ENCODE measurements at places on chromosomes 6 and 20. TPM values are rescaled to one million over a fixed set of nuclear protein-coding genes. Genes with fewer than 3 reads are reported as not detected.

TMEM14A gene
- total RNA-seq: 91.0 TPM

PGC gene
- total RNA-seq: not detected

OPN5 gene
- total RNA-seq: not detected

XKR7 gene
- not detected for total RNA-seq

MEP1A gene
- total RNA-seq: 1.0 TPM

RAB44 gene
- not detected for total RNA-seq

HNF4A gene
- not detected for total RNA-seq

- no peak overlapping the region for H3K4me3 ChIP-seq
- H3K27ac ChIP-seq: no peak overlapping the region
- H3K36me3 ChIP-seq: no peaks in the 10 kb centered on the region
Observed at GRCh38 chr20:14951105-14951504, 613.7 kb upstream of the FLRT3 start.

DNA sequence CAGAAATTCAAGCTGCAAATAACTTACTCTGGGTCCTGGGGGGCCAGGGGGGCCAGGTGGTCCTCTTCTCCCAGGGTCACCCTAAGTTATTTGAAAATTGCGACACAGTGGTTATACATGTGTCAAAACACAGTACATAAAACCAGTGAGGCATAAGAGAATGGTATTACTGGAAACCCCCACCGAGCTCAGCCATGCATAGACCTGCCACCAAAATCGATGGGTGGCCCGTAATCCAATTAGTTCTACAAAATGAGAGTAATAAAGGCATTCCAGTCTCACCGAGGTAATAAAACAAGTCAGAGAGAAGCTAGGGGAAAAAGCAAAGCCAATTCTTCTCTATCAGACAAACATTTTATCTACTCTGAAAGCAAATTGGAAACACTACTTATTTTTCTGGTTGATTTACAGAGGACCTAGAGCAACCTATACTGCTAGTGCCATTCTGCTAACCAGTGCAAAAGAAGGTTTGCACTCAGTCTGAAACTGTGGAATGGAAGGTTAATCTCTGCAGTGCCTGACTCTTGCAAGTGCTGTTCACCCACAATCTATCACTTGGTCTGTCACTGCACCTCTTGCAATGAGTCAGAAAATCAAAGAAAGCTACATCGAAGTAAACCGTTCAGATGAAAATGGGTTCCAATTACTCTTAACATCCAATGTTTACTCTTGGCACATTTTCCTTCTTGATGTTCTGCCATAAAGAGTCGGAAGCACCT lies 32.4 kb downstream of the COL9A1 start:
- no peak overlapping the region for H3K27ac ChIP-seq
- H3K4me3 ChIP-seq: no peak overlapping the region
- H3K27me3 ChIP-seq: no peaks in the 10 kb centered on the region
- DNase-seq: no peak

GRCh38 chr6:96458771-96459170 lies 62.8 kb upstream of the UFL1 start:
- no peaks in the 10 kb centered on the region for H3K36me3 ChIP-seq
- DNase-seq: no peak
- H3K4me3 ChIP-seq: no peak overlapping the region
- no peaks in the 10 kb centered on the region for H3K4me1 ChIP-seq
- H3K27ac ChIP-seq: no peak overlapping the region

- no peaks in the 10 kb centered on the region for H3K36me3 ChIP-seq
- no peak overlapping the region for H3K27ac ChIP-seq
Observed at GRCh38 chr20:24149881-24150307, 161.3 kb upstream of the GGTLC1 start.

- no peaks in the 10 kb centered on the region for H3K36me3 ChIP-seq
- DNase-seq: peak; percentile 98
- peaks cover 39% of the 10 kb centered on the region for H3K4me1 ChIP-seq
- H3K27me3 ChIP-seq: no peaks in the 10 kb centered on the region
- peak overlapping the region; percentile 99 for H3K27ac ChIP-seq
Observed at GRCh38 chr6:32195902-32196681, 3.6 kb upstream of the GPSM3 start.

DNA sequence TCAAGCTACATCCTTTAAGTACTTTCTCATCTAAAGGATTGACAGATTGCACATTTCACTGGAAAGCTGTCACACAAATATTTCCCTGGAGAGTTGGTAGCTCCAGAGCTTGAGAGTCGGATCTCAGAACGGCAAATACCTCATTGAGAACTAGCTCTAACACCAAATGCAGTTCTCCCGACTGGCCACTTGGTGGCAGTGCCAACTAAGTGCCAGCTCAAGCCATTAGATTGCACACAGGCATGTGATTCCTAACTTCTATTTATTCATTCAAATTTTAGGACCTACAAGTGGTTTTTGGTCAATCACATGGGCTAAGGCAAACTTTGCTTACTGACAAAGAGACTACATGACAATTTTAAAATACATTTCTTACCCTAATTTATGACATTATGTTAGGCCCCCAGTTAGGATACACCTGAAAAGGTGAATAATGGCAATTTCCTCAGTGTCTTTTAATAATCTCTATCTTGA lies 7.9 kb upstream of the MCHR2 start:
- DNase-seq: no peak
- H3K27ac ChIP-seq: no peak overlapping the region
- H3K4me3 ChIP-seq: no peak overlapping the region
- H3K36me3 ChIP-seq: no peaks in the 10 kb centered on the region
- H3K4me1 ChIP-seq: no peaks in the 10 kb centered on the region

DNA sequence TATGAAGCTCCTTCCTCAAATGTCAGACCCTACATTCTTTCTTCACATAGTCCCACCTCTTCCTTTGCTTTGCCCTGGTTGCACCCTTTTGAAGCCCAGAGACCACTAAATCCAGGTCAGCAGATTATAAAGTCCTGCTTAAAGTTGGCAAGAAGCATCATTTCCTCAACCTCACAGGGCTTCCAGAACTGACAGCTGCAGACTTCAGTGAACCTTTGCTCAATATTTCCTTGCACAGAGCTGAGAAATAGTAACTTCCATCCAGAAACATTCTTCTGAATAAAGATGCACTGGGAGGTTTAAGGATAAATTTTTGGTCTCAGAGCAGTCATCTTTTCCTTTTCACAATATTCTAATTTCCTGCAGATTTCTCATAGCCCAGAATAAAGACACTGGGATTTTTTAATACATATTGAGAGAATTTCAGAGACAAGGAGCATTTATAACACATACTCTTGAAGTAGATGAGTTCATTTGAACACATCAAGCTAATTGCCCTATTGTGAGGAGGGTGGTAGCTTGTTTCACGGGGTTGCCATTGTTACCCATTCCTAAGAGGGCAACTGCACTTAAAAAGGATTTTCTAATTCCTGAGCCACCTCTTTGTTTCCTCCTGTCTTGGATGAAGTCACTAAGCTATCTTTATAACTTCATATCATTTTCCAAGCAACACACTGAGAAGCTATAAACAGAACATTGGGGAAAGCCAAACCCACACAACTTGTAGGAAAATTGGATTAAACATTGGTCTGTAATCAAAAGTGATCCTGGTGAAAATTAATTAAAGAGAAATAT lies 150.2 kb upstream of the PLN start:
- H3K36me3 ChIP-seq: no peaks in the 10 kb centered on the region
- H3K27me3 ChIP-seq: no peaks in the 10 kb centered on the region
- H3K4me3 ChIP-seq: no peak overlapping the region
- H3K4me1 ChIP-seq: no peaks in the 10 kb centered on the region
- no peak overlapping the region for H3K27ac ChIP-seq

- H3K36me3 ChIP-seq: no peaks in the 10 kb centered on the region
- no peaks in the 10 kb centered on the region for H3K27me3 ChIP-seq
- H3K4me1 ChIP-seq: no peaks in the 10 kb centered on the region
- H3K27ac ChIP-seq: no peak overlapping the region
Observed at GRCh38 chr20:46803123-46804020, 91.3 kb upstream of the EYA2 start.

GRCh38 chr20:45432294-45432693 lies 16.4 kb downstream of the PIGT start:
- DNase-seq: no peak
- H3K27ac ChIP-seq: no peak overlapping the region
- no peak overlapping the region for H3K4me3 ChIP-seq
- 0 out of 2 replicates have a peak, but pooled peaks cover 3% of the 10 kb centered on the region for H3K4me1 ChIP-seq
- no peaks in the 10 kb centered on the region for H3K36me3 ChIP-seq
- no peaks in the 10 kb centered on the region for H3K27me3 ChIP-seq
